OCI-LY7 (cell line): ENCODE measurements at places on chromosomes 11 and 22.
A peak's percentile ranks its signal among the peaks of the same experiment; 100 is the strongest.

DNA sequence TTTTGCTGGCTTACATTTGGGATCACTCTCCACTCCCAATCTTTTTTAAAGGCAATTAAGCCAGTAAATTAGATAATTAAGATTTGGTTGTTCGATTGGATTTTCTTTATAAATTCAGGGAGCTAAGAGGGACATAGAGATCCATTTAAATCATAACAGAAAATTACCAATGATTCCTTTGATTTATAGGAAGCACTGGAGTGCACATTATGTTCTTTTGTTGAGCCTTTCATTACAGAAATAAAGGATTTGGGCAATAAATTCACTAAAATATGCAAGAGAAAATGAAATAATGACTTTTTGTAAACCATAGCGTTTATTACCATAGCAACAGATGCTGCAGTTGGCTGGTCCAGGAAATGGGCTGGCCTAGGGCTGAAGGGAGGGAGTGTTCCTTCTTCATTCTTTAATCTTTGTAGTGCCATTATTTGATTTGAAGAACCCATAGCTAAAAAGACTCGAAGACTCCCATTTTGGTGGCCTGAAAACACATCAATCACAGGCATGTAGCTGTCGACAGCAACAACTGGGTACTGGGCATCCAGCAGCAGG, 73.0 kb downstream of the C2CD3 start:
- DNase-seq = peak; percentile 7

DNA sequence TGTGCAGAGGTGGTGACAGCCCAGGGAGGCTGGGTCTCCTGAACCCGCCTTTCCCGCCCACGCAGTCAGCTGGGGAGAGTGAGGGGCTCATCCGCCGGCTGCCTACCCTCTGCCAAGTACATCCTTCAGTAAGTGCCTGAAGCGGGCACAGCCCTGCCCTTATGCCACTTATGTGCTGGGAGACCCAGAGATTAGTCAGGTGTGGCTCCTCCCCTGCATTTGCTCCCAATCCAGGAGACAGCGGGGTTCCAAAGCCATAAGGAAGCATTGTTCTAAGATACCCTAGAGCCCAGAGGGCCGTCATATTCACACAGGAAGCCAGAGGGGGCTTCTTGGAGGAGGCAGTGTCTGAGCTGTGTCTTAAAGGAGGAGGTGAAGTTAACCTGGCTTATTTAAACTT, 5.8 kb upstream of the PPP6R3 start:
- DNase-seq = no peak

DNA sequence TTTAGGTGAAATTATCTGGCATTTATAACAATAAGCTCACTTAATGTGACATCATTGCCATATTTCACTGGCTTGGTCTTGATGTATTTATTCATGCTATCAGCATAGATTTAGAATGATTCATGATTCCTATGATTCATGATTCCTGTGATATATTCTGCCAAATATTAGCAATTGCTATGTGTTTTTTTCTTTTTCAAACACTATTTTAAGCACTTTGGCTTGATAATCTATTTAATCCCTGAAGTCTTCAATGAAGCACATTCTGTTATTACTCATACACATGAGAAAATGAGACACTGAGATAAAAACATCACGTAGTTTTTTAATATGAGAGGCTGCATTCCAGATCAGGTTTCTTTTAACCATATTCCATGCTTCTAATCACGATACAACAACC, 78.5 kb downstream of the LUZP2 start:
- DNase-seq = no peak

DNA sequence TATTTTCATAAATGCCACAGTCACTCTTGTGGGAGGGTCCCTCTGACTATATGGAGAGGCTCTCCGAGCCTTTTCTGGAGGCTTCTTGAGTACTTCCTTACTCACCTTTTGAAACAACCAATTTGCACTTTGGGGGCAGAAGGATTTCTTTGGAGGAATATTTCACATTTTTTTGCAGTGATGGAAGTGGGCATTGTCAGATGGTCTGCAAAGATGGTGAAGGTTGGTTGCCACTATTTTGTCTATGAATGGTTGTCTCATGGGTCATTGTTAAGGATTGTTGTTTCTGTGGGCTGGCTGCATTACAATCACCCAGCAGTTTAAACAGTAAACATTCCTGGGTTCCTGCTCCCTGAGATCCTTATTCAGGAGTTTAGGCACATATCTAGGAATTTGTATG, 388.2 kb downstream of the TMEM135 start:
- no peak for DNase-seq

DNA sequence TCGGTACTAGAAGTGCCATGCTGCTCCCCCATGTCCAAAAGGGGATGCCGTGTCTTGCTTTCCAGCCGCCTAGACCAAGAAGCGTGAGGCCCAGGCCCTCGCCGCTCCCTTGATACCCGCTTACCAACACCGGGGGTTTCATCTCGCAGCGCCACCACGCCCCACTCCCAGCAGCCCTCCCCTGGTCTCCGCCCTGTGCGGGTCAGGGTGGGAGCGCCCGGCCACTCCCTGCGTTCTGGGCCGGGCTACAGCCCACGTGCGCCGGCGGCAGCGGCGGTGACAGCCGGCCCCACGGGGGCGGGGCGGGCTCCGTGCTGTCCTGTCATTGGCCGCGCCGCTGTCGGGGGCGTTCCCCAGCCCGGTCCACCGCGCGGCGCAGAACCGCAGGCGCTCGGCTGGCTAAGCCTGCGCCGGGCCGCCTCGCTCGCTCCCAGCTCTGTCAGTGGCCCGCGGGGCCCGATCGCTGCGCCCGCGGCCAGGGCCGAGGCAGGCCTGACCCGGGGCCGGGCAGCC, at the start of gene MICAL2:
Gene MICAL2 (plus strand): TSS at position 390 of the 513 bp plus-strand sequence. CDS start 51,566 bp downstream, outside the sequence.
- DNase-seq = no peak

DNA sequence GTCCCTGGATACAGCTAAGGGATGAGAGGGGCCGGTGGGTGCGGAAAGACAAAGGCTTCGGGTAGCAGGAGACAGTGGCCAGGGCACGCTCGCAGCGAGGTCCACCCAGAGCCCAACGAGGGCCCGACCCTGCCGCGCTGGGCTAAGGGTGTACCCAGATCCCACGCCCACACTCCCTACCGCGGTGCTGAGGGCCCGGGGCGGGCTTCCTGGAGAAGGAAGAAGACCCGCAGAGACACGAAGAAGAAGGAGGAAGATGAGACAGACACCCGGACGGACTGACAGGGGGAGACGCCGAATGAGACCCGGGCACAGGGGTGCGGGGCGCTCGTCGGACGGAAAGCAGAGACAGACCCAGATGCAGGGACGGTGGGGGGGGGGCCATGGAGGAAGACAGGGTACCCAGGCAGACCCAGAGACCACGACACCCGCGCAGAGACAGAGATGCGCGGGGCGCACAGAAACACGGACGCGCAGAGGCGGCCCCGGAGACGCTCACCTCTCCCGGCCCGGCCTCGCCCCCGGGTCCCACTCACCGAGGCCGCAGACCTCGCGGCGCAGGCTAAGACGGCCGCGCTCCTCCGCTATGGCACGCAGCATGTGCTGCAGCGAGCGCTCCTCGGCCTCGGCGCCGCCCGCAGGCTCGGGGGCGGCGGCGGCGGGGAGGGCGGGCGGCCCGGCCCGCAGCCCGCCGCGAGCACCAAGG, 437 bp downstream of the KIAA0930 start:
- DNase-seq = peak; percentile 41

DNA sequence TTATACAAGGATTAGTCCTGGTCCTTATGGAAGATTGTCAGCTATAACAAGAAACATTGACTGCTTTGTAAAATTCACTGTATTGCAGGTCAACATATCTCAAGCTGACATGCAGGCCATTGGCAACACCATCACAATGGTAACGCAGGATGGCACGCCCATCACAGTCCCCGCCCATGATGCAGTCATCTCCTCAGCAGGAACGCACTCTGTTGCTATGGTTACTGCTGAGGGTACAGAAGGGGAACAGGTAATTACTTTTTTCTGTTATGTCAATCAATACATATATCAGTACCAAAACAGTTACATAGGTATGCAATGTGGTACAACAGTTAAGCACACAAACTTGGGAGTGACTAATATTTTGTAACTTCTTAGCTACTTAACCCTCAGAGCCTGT, 55.3 kb downstream of the ZNF143 start:
- no peak for DNase-seq

DNA sequence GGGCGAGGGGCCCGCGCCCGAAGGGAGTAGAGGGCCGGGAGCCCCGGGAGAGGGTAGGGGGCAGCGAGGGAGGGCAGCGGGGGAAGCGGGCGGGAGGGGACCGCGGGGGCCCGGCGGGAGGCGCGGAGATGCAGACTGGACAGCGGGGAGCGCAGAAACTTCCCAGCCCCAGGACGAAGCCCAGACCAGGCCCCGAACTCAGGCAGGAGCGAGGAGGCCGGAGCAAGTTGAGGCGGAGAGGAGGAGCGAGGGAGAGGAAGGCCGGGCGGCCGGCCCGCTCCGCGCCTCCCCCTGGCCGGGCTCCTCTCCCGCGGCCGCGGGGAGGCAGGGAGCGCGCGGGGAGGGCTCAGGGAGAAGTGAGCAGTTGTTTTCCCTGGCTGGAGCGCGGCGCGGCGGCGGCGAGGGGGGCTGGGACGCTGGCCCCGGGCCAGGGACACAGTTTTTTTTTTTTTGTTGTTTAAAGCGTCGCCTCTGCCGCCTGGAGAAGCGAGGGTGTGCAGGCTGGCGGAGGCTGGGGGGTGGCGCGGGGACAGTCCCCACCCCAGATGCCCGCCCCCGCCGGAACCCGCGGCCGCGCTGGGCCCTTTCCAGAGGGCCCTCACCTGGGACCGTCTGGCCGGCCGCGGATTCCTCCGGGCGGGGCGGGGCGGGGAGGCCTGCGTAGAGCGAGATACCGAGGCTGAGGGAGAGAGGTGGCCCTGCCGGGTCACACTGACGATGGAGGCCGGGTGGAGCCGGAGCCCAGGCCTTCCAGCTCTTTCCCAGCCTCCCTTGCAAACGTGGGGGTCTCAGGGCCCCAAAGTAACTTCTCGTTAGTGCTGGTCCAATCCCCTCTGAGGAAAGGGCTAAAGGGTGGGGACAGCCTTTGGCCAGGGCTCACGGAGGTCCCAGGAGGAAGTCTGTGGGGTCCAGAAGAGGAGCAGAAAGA, at the start of gene LTBP3:
Gene LTBP3 (minus strand): TSS at position 358 of the 928 bp plus-strand sequence. CDS start 400 bp downstream, outside the sequence.
- no peak for DNase-seq

DNA sequence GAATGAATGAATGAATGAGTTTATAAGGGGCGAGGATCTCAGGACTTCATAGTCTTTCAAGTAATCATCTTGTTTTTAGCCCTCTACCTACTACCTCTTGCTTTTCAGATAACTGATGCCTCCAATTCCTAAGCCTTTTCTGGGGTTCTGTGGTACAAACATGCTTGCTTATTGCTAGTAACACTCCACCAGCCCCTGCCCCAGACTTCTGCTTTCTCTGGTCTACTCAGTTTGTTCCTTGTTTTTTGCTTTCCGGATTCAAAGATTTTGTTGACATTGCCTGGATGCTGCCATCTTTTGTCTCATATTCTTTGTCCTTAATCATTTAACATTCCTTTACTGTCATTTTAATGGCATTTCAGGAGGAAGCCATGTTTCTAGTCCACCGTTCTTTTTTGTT, 8.9 kb upstream of the TMEM9B start:
- DNase-seq = no peak
